ENCODE measurements at places on chromosomes 3 and 15. TPM values are rescaled to one million over a fixed set of nuclear protein-coding genes. Genes with fewer than 3 reads are reported as not detected.

DNA sequence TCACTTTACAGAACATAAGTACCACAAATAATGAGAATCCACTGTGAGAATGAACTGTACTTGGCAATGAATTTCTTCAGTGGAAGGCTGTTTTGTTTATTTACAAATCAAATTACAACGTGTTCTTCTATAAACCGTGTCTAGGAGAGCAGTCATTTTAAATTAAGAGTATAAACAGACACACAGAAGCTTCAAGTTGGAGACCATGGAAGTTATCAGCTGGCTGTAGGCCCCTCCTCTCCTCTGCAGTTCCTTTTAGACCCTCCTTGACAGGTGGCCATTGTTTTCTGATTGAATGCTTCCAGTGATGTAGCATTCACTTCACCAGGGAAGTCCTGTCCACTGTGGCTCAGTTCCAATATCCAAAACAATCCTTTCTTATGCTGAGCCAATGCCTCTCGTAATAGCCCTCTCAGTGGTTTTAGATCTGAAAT lies 7.3 kb upstream of the MAPK6 start:
- DNase-seq: no peak

The GOLGA8M gene
- 11.7 TPM for total RNA-seq

DNA sequence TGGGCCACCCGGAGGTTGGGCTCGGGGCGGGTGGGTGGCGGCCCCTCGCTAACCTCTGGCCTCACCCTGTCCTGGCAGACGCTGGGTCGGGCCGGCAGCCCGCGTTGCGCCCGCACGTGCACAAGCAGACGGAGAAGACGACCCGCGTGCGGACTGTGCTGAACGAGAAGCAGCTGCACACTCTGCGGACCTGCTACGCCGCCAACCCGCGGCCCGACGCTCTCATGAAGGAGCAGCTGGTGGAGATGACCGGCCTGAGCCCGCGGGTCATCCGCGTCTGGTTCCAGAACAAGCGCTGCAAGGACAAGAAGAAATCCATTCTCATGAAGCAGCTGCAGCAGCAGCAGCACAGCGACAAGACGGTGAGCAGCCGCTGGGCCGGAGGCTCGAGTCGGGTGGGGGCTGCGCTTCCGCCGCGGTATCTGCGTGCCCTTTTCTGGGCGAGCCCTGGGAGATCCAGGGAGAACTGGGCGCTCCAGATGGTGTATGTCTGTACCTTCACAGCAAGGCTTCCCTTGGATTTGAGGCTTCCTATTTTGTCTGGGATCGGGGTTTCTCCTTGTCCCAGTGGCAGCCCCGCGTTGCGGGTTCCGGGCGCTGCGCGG lies 3.7 kb downstream of the ISL2 start:
- peak; percentile 59 for DNase-seq

DNA sequence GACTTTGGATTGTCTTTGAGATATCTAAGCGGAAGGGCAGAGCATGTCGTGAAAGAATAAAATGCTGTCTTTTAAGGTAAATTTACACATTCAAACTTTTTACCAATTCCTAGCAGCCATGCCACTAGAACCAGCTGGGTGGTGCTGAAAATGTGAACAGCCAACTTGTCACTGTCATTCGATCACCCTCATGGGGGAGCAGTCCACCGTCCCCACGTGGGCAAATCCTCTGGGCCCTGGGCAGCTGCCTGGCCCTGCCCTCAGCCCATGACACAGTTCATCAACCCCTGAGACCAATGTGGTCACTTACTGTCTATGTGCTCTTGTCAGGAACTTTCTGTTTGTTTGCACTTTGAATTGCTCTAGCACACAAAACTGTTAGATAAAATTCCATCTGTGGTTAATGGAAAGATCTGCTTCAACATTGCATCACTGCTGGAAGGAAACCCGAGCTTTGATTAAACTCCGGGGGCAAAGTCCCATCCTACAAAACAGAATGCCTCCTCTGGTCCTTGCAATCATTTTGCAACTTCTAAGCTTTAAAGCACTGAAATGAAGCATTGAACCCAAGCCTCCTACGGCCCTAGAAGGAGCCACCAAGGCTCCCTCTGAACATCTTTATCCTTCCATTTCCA lies 50.1 kb downstream of the PCSK6 start:
- no peak for DNase-seq

DNA sequence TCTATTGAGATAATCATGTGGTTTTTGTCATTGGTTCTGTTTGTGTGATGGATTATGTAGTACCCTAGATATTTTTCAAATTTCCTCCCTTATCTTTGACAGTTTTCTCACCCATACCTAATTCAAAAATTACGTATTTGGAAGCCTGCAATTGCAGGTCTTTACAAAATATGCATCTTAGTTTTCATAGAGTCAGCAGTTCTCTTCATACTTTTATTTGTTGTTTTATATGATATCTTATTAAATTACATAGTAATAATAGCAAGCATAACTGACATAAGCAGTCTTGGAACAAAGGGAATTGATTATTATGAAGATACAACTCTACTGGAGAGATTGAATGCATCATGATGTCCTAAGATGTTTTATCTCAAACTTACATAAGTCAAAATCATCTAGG lies 215.3 kb upstream of the CHRM5 start:
- no peak for DNase-seq

DNA sequence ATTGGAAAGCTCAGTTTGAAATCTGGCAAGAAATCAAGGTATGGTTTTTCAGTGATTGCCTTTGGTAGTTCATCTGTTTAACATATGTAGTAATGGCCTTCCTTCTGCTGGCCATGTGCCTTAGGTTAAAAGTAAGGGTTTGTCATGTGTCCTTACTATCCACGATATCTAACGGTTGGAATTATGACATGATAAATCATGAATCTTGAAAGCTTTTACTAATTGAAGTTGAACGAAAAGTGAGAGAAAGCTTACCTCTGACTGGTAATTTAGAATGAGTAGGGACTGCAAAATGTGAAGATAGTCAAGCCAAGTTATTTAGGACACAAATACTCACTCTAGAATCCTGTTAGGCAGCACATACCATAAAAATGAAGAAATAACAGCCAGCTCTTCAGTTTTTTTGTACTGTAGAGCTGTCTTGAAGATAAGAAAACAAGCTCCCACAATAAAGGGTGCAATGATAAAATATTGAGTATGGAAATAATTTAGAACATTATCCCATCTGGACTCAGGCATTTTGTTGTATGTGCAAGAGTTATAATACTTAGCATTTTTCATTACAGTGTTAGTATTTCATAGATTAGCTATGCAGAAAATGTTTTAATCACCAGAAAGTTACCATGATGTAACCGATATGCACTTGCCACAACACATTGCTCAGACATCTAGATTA lies 303.4 kb downstream of the ZNF385D start:
- DNase-seq: no peak

- no peak for DNase-seq
Measured at GRCh38 chr3:58015520-58015915, 7.3 kb downstream of the FLNB start.

DNA sequence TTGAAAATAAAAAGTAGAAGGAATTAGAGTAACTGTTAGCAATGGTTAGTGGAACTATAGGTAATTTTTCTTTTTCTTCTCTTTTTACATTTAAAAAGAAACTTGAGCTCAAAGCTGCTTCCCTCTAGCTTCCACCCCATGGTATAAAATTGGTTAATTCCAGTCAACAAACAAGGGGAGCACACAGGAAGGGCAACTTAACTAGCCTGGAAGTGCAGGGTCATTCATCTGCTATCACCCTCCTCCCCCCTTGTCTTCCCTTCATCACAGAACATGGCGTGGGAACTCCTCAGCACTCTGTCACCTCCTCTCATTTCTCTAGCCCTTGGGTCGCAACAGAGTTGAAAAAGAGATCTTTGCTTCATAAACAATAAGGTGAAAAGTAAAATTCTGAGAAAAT lies 20.0 kb downstream of the MASP1 start:
- DNase-seq: no peak

The HTR3E gene
- not detected for total RNA-seq

The SLC22A14 gene
- not detected for total RNA-seq

The FBXW12 gene
- not detected for total RNA-seq

DNA sequence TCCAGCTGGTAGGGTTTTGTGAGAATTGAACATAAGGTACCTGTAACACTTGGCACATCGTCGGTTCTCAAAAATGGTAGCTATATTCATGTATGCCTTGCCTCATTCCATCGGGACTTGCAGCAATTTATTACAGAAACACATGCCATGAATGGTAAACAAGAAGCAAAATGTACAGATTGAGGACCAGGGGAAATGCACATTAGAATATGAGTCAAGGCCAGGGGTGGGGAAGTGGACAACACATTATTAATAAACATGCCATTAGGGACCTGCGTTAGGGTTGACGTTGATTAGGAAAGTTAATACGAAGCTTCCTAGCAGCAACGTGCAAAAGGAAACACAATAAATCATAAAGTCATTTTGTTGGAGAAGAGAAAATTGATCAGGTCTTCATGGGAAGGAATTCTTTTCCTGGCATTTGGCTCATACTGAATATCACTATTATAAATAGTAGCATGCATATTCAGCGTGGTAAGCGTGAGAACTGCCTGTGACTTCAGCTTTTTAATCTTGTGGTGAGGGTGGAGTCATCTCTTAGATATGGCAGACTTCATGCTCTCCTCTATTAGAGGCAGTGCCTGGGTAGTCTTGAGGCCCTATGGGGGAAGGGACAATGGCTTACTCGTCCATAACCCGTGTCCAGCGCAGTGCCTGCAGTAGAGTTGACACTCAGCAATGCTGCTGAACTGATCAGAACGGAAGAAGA lies 184.9 kb downstream of the SV2B start:
- DNase-seq: no peak

The ZSCAN2 gene
- 8.3 TPM for total RNA-seq

DNA sequence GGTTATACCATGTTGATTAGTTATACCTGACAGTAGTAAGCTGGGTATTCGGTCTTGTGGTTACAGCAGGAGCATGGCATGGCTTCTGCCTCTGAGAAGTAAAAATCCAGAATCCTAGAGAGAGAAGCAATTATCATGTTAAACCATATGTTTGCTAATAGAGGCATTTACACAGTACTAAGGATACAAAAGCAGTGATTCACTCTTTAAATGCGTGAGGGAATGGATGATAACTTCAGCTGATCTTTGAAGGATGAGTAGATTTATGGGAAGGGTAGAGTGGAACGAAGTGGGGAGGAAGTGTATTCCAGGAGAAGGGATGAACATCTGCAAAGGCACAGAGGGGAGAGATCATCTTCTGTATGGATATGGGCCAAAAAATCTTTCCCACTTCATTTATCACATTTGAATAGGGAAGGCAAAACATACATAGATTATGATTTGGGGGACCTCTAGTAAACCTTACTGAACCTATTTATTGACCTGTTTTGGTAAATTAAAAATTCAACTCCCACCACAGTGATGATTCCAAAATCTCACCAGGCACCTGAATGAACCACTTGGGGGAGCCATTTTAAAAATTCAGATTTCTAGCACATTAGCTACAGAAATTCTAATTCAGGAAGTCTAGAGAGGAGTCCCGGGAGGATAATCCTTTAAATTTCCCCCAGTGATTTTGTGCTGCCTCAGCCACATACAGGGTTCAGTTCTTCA lies 35.1 kb downstream of the IGSF10 start:
- no peak for DNase-seq

GRCh38 chr15:52441841-52442240 lies 86.8 kb downstream of the MYO5A start:
- no peak for DNase-seq

DNA sequence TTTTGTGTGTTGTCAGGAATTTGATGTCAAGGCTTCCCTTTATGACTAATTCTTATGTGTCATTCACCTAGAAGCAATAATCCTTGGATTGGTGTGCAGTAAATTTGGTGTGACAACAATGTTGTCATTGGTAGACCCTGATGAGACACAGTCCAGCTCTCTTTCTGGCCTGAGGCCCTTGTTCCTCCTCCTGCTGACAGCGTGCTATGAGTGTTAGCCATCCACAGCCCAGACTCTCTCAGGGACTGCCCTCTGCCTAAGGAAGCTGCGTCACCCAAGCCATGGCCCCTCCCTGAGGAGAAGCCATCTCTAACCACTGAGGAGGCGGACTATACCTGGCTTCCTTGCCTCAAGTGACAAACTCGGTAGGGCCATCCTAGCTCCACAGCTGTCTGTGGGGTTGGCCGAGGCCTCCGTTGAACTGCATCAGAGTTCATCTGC lies 13.3 kb upstream of the TM4SF1 start:
- no peak for DNase-seq

- no peak for DNase-seq
Measured at GRCh38 chr3:40019376-40019775, 210.0 kb downstream of the MYRIP start.

The CCR2 gene
- total RNA-seq: 1.7 TPM

GRCh38 chr3:117692416-117692995 lies 982.9 kb downstream of the TUSC7 start:
- DNase-seq: no peak

- DNase-seq: no peak
Measured at GRCh38 chr15:62732078-62732477, 310.5 kb upstream of the TPM1 start.

The PIK3CA gene
- 37.1 TPM for total RNA-seq

The GOLGA6D gene
- total RNA-seq: not detected

The LRRN1 gene
- 1.6 TPM for total RNA-seq

DNA sequence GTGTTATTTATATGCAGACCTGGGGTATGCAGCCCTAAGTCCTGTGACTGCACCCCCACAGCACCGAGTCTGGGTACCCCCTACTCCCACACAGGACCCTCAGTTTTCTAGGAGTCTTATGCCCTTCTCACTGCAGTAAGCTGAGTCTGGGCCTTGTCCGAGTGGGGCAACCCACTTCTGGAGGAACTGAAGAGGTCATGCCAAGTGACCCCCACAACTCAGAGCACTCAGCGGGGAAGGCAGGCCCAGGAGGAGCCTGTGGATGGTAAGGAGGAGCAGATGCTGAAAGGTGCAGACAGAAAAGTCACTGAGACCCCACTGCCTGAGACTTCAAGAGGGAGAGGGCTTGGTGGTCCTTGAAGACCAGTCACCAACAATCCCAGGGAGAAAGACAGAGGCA lies 56.1 kb upstream of the FGD5 start:
- no peak for DNase-seq

- DNase-seq: no peak
Measured at GRCh38 chr3:107651782-107652181, 129.0 kb downstream of the BBX start.

DNA sequence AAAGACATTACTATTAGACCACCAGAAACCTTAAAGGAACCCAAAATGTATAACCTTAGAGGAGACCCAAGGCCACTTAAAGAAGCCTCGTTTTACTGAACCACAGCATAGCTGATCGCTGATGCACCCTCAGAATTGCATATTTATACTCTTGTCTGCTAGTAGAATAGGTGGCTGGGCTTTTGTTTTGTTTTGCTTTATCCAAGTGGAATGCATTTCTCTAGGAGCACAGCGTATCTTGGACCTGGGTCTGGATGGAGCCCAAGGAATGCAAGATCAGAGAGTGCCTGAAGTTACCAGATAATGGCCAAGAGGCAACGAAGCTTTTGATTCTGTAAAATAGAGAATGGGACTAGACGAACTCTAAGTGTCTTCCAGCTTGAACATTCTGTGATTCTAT lies 129.2 kb upstream of the COL8A1 start:
- DNase-seq: no peak

- DNase-seq: no peak
Measured at GRCh38 chr3:102398176-102398575, 36.6 kb upstream of the ZPLD1 start.

- no peak for DNase-seq
Measured at GRCh38 chr3:60490992-60491391, 760.3 kb downstream of the FHIT start.

All from natural killer cell (primary cell).